Activated gamma-delta T cell (primary cell): ENCODE measurements at places on chromosomes 12 and 14.

- DNase-seq: no peak
Observed at GRCh38 chr12:101773650-101774162, 34.4 kb upstream of the SYCP3 start.

GRCh38 chr14:50379563-50379962 is 17.1 kb downstream of the CDKL1 start:
- no peak for DNase-seq

DNA sequence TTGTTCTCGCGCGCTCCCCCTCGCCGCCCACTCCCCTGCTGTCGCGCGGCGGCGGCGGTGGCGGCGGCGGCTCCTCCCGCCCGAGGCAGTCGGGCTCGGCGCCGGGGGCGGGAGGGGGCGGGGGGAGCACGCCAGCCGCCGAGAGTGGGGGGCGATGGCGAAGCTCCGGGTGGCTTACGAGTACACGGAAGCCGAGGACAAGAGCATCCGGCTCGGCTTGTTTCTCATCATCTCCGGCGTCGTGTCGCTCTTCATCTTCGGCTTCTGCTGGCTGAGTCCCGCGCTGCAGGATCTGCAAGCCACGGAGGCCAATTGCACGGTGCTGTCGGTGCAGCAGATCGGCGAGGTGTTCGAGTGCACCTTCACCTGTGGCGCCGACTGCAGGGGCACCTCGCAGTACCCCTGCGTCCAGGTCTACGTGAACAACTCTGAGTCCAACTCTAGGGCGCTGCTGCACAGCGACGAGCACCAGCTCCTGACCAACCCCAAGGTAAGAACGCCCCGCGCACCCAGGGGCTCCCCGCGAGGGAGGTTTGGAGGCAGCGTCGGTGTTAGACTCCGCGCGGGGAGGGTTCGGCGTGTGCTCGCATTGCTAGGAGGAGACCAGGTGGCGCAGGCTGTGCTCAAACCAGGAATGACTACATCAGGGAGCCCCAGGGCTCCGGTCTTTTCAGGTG is 629 bp downstream of the KCNMB4 start:
- DNase-seq: peak; percentile 34

- no peak for DNase-seq
Observed at GRCh38 chr14:75915045-75915444, 66.8 kb downstream of the TGFB3 start.

DNA sequence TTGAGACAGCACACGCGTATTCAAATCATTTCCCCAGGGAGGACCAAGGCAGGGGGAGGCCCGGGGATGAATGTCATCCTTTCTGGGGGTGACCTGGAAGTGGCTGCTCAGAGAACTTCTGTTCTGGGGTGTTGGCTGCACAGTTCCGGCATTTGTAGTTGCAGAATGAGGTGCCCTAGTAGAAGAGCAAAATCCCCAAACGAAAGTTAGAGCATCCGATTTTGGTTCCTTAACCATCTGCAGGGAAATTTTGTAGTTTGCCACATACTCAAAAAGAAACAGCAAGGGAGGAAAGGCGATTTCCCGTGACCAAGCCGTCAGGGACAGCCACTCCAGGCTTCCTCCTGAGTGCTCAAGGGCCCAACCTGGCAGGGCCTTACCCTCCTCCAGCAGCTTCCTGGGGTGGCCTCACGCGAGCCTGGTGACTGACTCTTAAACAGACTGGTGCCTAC is 13.0 kb upstream of the TRAF3 start:
- no peak for DNase-seq

DNA sequence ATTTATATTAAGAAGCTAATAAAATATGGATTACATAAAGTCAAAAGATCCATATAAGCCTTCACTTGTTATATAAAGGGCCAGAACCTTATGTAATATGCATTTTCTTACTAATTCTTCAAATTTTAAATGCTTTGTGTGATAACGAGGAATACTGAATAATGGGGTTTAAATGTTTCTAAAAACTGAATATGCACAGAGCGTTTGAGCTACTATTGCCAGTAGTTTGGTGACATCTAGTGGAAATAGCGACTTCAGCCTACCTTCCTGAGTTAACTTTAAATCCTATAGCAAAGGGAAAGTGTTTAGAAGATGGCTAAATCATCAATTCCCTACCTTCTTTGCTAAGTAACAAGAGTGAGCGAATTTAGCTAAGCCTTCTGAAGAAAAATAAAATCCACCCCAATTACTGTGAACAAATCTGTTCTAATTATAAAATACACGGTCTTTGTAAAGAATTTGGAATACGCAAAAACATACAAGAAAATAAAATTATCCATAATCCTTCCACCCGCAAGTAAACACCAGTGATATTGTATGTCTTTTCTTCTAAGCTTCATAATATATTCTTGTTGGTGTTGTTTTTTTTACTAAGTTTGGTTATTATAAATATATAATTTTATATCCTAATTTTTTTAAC is 115.5 kb upstream of the G2E3 start:
- no peak for DNase-seq

DNA sequence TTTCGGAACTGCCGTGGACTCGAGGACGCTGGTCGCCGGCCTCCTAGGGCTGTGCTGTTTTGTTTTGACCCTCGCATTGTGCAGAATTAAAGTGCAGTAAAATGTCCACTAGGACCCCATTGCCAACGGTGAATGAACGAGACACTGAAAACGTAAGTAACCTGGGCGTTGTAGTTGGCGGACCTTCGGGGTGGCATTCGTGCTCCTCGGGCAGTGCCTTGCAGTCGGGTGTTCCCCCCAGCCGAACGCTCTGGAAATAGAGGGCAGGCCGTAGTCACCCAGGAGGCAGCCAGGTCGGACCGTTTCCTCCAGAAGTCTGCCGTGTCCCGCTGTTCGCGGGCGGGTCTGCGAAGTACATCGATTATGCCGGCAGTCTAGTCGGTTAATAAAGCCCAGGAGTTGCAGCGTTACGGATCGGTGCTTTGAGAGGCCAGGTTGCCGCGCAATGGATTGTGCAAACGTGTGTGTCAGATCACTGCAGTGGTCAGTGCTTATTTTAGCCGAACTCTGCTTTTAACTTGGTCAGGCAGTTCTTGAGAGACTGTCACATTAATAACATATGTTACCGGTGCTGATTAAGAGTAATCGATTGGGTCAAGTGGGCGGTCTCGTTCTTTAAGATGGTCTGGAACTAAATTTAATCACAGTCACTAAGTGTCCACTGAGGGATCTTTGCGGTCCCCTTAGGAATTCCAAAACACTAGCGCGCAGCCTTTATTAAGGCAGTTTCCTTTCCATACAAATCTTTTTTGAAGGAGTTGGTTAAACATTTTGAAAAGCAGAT is 906 bp downstream of the MARK3 start:
- DNase-seq: no peak
